Fibroblast of skin of left biceps (primary cell): ENCODE measurements at places on chromosomes 4 and X.

DNA sequence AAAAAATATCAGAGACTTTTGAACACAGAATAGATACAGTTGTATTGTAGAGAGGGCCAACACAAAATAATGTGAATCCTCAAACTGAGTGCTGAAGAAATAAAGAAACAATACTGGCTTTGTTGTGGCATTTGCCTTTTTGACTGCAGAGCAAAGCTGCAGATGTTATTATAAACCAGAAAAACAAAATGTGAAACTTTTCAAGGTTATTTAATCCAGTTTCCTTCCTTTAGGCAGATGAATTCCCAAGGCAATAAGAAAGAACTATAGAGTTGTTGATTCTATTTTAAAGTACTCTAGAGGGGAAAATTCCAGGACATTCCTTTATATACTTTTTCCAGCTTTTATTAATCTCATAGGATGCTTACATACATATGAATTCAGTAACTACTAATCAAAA, 186.8 kb downstream of the NDST4 start:
- DNase-seq, result no peak

GRCh38 chr4:14841801-14842768, 160.2 kb upstream of the CPEB2 start:
- no peak for DNase-seq

- DNase-seq, result no peak
Observed at GRCh38 chr4:19293080-19293479, 958.6 kb upstream of the SLIT2 start.

DNA sequence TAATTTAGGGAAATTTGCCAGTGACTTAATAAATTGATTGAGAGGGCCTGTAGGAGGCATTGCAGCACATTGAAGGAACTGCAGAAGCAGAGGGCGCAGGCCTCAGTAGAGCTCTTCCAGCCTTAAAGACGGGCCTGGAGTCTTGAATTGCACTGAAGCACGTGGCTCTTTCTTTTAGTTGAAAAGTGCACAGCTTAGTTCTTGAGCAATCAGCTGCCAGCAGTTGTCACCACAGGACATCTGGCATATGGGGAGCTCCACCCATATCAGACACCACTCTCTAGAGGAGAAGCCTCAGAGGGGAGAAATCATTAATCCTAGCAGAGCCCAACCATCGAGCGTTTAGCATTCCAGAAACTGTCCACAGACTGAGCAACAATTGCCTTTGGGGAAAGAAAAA, 16.0 kb upstream of the FGF16 start:
- DNase-seq, result peak; percentile 50

DNA sequence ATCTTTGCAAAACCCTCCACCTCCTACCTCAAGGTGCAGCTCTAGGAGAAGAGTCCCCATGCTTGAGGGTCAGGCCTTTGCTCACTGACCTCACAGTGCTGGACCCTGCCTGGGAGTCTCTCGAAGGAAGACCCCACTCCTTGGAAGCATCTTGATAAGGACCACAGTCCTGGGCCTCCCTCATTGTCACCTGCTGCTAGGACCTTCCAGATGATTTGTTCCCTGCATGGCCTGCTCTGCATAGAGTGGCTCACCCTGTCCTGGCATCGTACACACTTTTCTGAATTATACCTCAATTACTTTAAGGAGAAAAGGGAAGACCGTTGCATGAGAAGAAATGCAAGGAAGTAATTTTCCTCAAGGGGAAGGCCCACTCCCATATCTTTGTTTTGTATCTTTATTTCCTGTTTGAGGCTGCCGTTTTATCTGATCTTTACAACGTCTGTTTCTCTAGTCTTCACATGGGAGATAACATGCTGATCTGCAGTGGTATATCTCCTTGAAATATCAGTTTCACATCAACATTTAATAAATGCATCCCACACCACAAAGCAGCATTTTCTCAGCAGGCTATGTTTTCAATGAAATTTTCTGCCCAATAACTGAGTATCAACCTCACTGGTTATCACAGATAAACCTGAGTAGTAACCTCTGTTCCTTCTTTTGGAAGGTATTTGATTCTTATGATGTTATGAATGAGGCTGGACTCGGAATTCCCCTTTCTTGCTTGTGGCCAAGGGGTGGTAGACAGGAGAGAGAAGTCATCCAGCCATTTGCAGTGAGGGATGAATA, 15.0 kb upstream of the AKAP17A start:
- no peak for DNase-seq

- no peak for DNase-seq
Observed at GRCh38 chrX:22882543-22882942, 117.2 kb upstream of the DDX53 start.

DNA sequence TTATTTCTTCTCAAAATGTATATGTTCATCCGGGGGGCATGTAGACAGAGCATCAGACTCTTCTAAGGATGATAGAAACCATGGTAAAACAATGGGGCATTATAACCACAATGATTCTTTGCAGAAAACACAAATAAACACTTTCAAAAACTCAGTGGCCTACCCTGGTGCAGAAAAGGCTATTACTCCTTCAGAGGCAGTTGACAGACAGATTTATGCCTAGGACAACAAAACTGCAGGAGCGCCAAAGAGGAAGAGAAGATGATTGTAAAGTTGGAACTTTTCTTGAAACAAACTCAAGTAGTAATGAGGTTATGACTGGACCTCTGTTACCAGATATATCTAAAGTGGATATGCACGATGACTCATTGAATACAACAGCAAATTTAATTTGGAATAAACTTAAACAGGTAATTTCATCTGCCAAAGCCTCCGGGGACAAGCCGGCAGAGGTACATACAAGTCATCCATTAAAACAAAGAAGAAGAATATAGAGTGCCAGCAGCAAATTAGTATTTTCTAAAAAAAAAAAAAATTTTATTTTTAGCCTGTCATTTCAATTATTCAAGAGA, 1068.4 kb upstream of the INTU start:
- DNase-seq, result no peak

DNA sequence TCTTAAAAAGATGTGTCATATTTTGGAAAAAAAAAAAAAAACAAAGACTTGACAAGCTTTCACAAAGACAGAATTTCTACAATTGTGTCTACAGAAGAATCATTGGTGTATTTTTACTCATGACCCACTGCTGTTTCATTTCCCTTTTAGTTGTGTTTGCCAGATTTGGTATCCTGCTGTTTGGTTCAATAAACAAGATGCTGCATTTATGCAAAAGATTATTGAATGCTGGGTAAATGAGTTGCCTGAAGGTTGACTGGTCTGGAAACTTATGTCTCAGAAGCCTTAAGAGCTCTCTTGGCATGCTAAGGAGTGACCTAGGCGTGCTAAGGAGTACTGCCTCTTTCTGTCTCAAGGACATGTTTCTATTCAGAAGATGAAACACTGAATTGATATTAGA, 64.9 kb upstream of the NPY2R start:
- DNase-seq, result no peak

- no peak for DNase-seq
Observed at GRCh38 chrX:120790118-120790517, 85.5 kb downstream of the CT47B1 start.

GRCh38 chrX:66163447-66163846, 600 bp upstream of the HEPH start:
- no peak for DNase-seq

DNA sequence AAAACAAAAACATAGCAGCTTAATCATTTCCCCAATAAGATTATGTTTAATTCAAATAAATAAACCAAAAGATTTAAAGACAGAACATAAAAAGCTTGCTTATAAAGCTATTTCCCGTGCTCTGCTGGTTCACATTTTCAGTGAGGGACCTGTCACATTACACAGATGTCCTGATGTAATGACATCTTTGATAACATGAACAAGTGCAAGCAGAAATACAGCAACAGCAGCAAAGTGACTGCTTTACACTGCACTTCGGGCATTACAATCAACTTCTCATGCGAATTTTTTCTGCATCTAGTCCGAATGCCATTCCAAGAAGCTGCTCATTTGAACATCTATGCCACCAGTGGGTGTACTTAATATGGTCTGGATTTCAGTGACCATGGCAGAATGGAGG, 940.3 kb upstream of the IGFBP7 start:
- DNase-seq, result no peak

GRCh38 chr4:60682901-60683300, 517.2 kb upstream of the ADGRL3 start:
- peak; percentile 32 for DNase-seq

- DNase-seq, result no peak
Observed at GRCh38 chr4:156534205-156534604, 437.4 kb downstream of the PDGFC start.

GRCh38 chr4:126354784-126355183, 1040.0 kb downstream of the FAT4 start:
- DNase-seq, result peak; percentile 9

GRCh38 chr4:185738038-185738552, 73.9 kb downstream of the SORBS2 start:
- peak; percentile 85 for DNase-seq

GRCh38 chr4:174156239-174156826, 127.1 kb downstream of the FBXO8 start:
- DNase-seq, result peak; percentile 8

- DNase-seq, result no peak
Observed at GRCh38 chr4:174613979-174614378, 91.7 kb upstream of the HPGD start.

DNA sequence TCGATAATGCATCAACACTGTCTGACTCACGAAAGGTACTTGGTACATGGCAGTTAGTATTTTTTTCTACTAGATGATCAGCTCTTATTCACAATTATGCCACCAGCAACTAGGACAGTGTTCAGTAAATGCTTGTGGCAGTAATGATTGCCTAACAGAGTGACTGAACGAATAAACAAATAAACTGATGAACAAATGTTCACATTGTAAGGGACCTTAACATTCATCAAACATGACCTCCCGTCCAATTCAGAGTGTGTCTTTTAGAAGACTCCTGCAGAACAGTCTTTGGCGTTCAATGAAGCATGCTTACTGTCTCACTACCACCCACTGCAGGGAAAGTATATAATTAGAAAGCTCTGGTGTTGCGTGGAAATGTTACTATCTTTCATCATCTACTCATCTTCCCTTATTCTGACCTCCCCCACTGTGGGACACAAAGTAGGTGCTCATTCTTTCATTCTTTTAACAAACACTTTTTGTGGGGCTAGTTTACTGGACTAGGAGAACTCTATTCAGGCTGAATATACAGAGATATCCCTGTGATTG, 319.3 kb downstream of the RAB28 start:
- no peak for DNase-seq

GRCh38 chr4:93409035-93409434, 419.5 kb upstream of the ATOH1 start:
- no peak for DNase-seq

DNA sequence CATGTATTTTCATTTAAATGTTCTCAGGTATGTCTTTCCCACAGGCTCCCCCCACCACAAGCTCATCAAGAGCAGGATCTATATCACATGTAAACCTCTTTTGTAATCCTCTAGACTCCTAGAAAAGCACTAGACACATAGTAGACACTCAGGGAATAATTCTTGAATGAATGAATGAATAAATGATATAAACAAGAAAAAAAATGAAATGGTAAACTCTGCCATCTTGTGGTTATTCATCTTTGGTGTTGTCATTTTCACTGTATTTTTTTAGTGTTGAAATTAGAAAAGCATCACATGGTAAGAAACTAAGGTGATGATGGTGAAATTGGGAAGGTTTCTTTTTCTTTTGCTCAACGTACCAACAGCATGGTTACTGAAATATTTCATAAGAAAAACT, 34.2 kb upstream of the C1GALT1C1 start:
- DNase-seq, result no peak

GRCh38 chr4:183098019-183098722, 886 bp upstream of the WWC2 start:
- no peak for DNase-seq

GRCh38 chr4:41977709-41978108, 3.8 kb upstream of the DCAF4L1 start:
- peak; percentile 16 for DNase-seq

DNA sequence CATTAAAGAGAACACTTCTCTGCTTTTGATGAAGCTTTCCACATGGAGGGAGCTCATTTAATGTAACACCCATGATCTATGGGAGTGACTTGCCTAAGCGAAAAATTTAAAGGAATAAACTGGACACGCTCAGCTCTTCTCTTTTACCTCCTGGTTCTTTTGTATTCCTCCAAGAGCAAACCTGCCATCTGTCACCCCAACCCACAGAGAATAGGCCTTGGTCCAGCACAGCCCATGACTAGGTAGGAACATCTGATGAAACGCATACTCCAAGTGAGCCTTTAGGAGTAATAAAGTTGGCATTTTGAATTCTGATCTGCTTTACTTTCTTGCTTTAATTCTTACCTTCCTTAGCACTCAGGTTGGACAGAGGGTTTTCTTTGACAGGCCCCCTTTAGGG, 389.0 kb downstream of the HNRNPD start:
- no peak for DNase-seq

- no peak for DNase-seq
Observed at GRCh38 chrX:23864742-23865326, 42.9 kb downstream of the APOO start.

- no peak for DNase-seq
Observed at GRCh38 chr4:79759793-79760192, 313.2 kb downstream of the ANTXR2 start.

- DNase-seq, result no peak
Observed at GRCh38 chrX:7948483-7948882, 21.3 kb upstream of the PNPLA4 start.

- no peak for DNase-seq
Observed at GRCh38 chr4:127822430-127822829, 40.3 kb downstream of the HSPA4L start.

- no peak for DNase-seq
Observed at GRCh38 chrX:30733852-30734660, 80.8 kb downstream of the GK start.

DNA sequence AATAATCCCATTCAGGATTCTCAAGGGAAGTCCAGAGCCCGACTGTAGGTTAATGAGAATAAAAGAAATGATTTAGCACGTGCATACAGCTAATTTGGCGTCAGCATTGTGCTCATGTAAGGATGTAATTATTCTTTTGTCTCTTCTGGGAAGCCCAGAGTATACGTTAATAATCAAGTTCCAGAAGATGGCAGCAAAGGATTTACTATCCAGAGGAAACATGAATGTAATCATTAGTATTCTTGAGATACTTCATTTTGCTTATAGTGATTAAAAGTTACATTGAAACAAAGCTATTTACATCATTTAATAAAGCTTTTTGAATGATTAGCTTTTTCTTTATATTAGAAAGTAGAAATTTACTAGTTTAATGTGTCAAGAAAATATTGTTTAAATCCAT, 27.1 kb upstream of the MAP9 start:
- DNase-seq, result peak; percentile 31

- DNase-seq, result no peak
Observed at GRCh38 chrX:155070663-155070974, 317 bp downstream of the CMC4 start.

GRCh38 chr4:83247415-83248357, 36.9 kb downstream of the COQ2 start:
- DNase-seq, result no peak

DNA sequence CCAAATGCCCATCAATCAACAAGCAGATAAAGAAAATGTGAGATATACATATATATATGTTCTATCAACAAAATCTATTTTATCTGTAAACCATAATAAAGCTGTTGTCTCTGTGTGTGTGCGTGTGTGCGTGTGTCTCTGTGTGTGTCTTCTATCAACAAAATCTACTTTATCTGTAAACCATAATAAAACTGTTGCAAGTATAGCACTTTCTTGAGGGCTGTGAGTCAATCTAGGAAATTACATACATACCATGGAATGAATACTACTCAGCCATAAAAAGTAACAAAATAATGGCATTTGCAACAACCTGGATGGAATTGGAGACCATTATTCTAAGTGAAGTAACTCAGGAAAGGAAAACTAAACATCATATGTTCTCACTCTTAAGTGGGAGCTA, 12.5 kb upstream of the PLK4 start:
- no peak for DNase-seq
